ENCODE measurements at places on chromosomes 11 and 22.

GRCh38 chr11:21412652-21413383 lies 743.4 kb downstream of the NELL1 start:
- no peak for DNase-seq

- no peak for DNase-seq
These were observed 6.0 kb downstream of the APOL1 start for GRCh38 chr22:36258701-36259614.

- no peak for DNase-seq
These were observed 838.7 kb upstream of the API5 start for GRCh38 chr11:42473106-42473505.

GRCh38 chr22:35477911-35478582 lies 62.6 kb upstream of the RASD2 start:
- no peak for DNase-seq

DNA sequence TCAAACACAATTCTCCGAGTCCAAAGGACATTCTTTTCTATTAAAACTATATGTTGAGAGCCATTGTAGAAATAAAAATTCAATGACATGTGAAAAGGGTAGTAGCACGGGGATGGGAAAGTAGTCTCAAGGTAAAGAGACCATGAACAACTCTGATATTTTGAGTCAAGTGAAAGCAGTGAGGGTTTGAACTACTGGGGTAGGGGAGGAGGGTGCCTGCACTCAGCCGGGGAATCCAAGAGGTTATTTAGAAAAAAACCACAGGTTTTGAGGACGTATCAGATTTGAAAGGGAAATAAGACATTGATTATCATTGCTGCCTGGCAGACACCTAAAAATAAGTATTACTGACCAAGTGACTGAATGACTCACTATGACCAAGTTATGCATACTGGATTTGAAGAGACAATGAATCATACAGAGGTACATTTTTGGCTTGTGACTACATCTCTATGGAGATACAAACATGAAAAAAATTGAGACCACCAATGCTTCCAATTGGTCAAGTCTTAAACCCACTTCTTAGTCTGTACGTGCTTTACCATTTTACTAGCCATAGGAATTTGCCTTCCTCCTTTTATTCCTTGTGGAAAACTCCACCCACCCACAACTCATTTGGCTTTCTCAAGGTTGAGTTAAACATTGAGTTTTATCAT lies 2.2 kb upstream of the OR52H1 start:
- no peak for DNase-seq

- DNase-seq, result no peak
These were observed 12.4 kb downstream of the CAVIN3 start for GRCh38 chr11:6307876-6308275.

DNA sequence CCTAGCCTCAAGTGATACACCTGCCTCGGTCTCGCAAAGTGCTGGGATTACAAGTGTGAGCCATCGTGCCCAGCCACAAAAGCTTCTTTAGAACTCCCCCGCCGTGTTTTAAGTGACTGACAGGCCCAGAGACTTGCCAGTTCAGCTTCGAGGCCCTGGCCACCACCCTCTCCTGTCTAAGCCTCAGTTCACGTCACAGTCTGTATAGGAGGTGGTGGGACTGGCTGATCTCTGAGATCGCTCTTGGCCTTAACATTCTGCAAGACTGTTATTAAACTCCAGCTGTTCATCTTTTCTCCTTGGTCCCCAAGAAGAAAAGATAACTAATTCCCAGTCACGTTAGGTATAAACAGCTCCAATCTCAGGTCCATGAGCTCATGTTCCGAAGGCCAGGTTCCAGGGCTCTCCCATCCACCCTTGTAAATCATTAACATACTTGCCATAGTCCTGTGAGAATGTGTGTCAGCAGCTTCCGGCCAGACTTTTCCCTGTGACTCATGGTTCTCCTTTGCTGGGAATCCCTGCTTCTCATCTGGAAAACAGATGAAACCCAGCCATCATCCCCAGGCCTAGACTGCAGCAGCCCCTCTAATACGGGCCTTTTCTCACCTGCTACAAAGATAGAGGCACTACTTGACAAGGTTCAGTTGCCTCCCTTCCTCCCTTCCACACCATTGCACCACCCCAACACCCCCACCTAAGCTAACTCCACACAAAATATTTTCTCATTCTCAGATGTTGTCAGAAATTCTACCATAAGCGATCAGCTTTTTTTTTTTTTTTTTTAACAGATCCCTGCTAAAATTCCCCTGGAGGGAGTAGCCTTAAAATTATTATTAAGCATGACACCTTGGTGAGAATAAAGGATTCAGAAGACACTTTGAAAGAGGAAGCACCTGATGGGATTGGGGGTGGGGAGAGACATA lies 5.6 kb upstream of the KIAA0930 start:
- DNase-seq, result no peak
